Fibroblast of villous mesenchyme (primary cell): ENCODE measurements at places on chromosomes 5 and 9.

DNA sequence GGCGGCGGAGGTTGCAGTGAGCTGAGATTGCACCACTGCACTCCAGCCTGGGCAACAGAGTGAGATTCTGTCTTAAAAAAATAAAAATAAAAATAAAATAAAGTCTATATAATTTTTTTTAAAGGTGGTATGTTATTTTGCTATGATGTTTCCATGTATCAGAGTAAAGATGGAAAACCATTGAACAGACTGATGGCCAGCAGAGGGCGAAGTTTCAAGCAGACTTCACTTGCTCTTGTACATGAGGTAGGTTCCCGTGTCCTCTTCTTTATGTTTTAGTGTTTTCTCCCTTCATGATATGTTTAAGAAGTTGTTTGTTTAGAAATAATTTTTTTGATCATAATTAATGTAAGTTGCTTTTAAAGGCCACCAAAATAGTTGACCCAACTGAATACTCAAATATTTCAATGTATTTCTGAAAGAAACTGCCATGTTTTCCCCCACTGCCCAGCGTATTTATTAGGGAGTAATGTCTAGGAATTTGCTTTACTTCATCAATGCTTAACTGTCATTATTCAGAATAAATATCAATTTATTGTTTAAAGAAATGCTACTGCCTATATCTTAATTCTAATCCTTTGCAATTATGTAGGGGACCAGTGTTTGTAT, 146.4 kb downstream of the HACD4 start:
- DNase-seq: peak; percentile 62

DNA sequence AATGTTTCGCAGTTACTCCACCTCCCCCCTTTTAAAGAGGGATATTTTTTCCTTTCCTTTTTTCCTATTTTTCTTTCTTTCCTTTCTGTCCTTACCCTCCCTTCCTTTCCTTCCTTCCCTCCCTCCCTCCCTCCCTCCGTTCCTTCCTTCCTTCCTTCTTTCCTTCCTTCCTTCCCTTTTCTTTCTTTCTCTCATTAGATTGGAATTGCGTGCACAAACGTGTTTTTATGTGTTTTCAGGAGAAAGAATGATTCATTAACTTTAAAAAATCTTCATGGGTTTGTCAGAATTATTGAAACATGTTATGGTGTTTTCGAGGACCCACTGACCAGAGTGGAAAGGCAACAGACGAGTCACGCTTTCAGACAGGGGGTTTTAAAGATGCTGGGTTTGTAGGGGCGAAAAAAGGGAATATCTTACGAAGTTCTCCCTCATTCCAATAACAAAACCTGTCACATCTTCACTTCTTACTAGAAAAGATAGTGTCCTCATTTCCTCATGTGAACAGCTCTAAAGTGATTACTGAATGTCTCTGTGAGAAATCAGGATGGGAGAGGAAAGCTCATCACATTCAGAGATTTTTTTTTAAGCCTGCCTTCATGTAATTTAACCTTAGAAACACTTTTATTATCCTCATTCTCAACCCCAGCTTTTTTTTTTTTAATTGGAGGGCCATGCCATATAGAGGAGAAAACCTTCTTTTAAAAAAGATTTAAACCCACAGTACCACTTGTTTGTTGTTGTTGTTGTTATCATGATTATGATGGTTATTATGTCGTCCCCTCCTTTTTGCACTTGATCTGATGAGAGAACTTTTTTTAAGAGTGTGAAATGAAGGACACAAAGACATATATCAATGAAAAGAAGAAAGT, 21.9 kb downstream of the NR2F1 start:
- no peak for DNase-seq

GRCh38 chr5:77231471-77232138, 21.1 kb downstream of the PDE8B start:
- no peak for DNase-seq

DNA sequence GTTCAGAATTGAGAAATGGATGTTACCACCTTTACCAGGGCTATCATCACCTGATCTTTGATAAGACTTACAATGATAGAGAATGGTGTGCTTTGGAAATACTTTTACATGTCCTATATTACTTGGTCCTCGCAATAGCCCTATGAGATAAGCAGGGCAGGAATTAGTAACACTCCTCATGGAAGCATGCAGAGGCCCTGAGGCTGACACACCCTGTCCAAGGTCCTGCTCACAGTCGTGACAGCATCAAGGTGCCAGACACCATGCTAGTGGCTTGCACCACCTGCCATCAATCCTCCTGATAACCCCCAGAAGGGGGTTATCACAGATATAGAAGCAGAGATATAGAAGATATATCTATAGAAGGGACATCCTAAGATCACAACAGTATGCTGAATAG, 216.8 kb upstream of the TBC1D2 start:
- DNase-seq: no peak

DNA sequence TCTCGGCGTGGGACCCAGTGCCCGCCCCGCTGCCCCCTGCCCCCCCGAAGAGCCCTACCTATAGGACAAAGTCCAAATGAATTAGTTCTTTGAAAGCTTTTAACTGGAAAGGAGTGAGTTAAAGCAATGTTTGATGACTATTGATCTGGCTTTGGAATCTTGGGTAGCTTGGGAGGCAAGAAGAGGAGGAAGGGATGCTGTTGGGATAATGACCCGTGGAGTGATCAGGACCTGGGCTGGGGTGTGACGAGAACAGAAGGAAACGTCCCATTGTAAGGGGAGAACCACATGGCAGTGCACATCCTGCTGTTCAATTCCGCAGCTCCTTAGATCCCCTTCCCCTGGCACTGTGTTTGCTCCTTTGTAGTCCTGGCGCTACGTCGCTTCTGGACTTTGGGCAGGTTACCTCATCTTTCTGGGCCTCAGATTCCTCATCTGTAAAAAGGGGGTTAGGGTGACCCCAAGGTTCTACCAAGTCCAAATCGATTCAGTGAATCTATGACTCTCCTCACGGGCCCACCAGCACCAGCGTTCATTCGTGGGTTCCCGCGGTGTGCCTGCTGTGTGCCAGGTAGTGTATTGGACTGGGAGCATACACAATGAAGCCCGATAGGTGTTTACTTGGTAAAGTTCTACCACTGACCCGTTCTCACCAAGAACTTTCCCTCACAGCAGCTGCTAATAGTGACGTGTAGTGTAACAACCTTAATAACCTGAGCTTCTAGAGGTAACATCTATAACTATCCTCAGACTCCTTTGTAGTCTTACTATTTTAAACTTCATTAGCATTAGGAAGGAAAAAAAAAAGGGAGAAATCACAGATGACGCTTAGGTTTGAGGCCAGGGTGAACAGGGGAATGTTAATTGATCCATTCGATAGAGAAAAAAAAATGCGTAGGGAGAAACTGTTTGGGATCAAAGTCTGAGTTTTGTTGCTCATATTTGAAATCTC, 1.1 kb upstream of the NADK2 start:
- DNase-seq: no peak

DNA sequence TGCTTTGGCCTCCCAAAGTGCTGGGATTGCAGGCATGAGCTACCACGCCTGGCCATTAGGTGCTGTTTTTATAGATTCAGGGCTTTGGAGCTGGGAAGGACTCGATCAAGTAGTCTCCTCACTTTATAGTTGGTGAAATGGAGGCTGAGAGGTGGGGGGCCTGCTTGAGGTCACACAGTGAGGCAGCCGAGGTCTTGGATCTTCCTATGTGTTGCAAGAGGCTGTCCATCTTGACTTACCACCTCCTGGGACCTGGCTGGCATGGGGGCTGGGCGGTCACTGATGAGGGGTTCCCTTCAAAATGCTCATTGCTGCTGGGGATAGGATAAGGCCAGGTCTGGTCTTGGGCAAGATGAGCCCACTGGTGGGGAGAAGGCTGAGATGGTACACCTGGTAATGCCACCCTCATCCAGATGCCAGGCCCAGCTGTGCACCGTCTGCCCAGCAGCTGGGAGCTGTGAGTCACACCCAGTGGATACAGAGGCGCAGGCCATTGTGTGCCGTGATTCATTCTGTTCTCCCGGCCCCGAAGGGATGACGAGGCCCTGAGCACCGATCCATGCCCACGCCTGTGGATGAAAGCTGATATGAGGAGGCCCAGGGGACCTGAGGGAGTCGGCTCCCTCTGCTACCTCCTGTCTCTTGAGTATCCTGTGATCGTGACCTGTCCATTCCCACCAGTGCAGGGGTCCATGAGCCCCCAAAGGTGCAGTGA, 10.5 kb upstream of the NDST1 start:
- DNase-seq: peak; percentile 93

GRCh38 chr5:140862441-140863295, 6.1 kb upstream of the PCDHA11 start:
- no peak for DNase-seq

DNA sequence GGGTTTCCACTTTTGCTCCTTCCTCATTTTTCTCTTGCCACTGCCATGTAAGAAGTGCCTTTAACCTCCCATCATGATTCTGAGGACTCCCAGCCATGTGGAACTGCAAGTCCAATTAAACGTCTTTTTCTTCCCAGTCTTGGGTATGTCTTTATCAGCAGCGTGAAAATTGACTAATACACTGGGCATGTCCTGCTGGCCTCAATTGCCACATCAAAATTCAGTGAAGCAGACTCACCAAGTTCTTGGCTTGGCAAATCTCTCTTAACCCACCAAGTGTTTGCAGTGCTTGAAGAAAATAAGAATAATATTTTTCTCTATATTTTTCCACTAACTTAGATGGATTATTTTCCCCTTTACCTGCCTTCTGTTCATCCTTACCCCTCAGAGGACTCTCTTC, 212.0 kb downstream of the BRINP1 start:
- DNase-seq: no peak

DNA sequence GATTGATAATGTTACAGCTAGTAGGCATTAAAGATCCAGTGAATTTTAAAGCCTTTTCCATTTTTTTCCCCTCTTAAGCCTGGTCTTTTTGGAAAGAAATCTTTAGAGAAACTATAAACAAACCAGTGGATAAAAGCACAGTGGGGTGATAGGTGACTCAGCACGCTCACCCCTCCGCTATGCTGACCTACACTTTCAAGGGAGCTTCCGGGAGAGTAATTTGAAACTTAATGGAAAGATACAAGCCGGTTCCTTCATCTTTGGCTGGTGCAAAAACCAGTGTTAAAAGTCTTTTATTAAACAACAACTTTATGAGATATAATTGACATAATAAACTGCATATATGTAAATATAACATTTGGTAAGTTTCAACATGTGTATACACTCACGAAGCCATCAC, 27.0 kb upstream of the ALDOB start:
- DNase-seq: peak; percentile 65

GRCh38 chr9:77211561-77211960, 34.2 kb downstream of the VPS13A start:
- no peak for DNase-seq

- peak; percentile 91 for DNase-seq
These were observed 404.6 kb downstream of the CSNK1G3 start for GRCh38 chr5:123916345-123917121.
